Fibroblast of skin of left biceps (primary cell): ENCODE measurements at places on chromosomes 1 and 21.

DNA sequence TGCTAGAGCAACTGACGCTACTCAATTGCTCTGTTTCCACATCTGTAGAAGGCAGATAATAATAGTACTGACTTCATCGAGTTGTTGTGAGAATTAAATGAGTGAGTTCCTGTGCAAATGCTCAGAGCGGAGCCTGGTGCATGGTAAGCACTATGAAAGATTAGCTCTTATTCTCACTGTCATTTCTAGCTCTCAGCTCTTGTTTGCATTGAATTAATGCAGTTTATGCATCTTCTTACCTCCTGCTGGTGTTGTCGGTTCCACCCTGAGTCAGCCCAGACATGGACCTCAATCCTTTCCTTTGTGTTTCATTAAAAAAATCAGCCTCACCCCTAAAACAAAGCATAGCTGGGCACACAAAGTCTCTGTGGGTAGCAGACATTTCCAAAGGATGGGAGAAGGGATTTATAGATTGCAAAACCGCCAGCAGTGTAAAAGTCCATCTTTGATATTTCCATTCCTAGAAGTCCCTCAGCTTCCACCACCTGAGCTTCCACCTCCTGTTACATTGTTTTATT is 254.4 kb upstream of the CSF3R start:
- DNase-seq, result no peak

DNA sequence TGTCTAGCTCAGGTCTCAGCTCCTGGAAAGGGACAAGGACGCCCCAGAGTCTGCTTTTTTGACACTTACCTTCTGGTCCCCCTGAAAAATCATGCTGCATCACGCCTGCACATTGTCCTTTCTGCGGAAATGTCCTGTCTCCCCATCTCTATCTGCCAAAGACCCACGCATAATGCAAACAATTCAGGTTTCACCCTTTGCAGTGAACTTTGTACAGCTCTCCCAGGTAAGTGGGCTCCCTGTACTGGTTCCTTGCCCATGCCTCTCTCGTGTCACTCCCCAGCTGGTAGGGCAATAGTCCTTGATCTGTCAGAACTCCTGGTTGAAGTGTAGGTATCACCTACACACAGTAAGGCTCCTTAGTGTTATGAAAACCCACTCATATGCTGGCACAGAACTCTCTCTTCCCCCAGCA is 102.9 kb upstream of the IRF2BP2 start:
- no peak for DNase-seq

- no peak for DNase-seq
These were observed 144.1 kb upstream of the TNR start for GRCh38 chr1:175887521-175887920.

- DNase-seq, result no peak
These were observed 11.2 kb downstream of the CLEC20A start for GRCh38 chr1:178485541-178485981.

GRCh38 chr1:24764848-24765247 is 19.6 kb downstream of the CLIC4 start:
- DNase-seq, result no peak

DNA sequence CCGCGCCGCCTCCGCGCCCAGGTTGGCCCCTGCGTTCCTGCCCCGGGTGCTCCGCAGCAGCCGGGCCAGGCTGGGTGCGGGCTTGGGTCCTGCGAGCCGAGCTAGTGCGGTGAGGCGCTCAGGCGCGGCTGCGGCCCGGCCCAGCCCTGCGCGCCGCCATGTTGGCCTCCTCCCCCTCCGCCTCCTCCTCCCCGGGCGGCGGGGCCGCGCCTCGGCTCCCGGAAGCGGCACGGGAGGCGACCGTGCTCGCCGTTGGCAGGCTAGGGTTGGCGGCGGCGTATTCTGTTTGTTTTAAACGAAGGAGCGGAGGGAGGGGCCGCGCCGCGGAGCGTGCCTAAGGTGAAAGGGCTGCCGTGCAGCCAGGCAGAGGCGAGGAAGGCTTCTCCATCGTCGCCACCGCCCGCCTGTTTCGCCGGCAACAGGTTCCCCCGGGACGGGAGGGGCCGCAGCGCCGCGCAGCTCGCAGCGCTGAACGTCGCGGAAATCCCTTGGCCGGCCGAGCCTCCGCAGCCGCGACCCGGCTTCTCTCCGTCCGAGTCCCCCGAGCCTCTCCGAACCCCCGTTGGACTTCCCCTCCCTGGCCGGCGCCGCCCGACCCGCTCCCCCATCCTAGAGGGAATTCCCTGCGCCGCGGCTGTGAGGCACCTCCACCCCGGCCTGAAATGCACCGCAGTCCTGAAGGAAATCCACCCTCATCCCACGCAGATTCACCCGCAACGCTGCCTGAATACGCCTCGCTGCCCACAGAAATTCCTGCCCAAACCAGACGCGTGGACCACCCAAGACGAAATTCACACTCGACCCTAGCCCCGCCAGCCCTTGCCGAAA is at the start of gene USP24:
Gene USP24, minus strand, starts transcription at position 171 of the 828 bp plus-strand sequence. CDS start 251 bp downstream, outside the sequence.
- DNase-seq, result no peak

DNA sequence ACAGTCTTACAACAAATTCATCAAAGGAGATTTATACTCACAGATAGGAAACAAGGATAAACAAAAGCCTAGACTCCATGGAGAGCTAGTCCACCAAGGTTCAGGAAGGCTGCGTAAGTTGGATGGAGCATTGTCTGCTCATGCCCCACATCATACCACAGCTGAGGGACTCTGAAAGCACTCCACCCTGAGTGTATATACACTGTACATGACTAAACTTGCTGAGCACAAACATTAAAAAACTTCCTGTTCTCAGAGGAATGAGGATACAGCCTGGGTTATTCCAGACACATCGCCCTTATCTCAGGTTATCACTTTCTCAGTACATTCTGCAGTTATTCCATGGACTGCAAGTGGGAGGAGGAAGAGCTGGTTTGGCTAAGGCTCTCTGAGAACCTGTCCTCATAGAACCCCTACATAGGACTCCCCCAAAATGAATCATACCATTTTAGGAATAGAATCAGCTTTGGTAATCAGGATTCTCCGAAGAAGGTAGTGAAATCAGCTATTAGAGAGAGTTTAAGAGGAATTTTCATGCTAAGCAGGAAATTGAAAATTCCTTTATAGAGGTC is 58.0 kb upstream of the PRMT6 start:
- DNase-seq, result no peak

DNA sequence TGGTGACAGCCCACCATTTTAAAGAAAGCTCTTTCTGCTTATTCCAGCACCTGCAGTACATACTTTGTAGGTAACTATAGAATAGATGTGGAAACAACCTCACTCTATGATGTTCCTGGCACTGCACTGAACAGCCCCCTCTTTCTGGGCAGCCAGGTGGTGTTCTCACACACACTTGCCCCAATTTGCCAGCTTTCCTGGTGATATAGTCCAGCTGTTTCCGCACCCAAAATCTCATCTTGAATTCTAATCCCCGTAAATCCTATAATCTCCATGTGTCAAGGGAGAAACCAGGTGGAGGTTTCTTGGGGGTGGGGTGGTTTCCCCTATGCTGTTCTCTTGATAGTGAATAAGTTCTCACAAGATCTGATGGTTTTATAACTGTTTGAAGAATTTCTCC is 102.2 kb downstream of the FCRL5 start:
- DNase-seq, result no peak

GRCh38 chr1:107138166-107138565 is 2.7 kb upstream of the NTNG1 start:
- DNase-seq, result no peak

DNA sequence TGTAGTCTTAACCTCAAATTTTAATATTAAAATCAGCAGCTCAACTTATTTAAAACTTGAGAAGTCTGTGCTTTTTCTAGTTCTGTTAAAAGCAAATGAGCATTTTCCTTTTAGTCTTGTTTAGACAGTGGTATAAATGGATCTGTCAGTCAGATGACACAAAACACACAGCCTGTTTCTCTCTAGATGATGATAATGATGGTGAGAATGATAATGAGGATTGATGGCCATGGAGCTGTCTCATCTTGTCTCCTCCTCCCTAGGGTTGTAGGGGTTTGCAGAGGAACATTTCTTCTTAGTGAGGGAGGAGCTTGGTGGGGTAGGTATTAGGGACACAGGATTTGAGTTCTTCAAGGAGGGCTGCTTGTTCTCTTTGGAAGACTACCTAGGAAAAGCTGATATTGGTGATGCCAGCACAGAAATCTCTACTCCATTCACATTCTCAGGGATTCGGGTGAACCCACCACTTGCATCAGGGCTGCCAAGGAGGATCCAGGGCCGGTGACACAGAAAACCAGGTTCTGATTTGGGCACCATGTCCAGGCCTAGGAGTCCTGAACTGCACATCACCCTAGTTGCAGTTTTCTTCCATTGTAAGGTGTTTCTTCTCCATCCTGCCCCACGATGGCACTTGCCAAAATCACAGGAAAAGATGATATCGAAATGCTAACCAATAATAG is 147.6 kb downstream of the RHOU start:
- no peak for DNase-seq

DNA sequence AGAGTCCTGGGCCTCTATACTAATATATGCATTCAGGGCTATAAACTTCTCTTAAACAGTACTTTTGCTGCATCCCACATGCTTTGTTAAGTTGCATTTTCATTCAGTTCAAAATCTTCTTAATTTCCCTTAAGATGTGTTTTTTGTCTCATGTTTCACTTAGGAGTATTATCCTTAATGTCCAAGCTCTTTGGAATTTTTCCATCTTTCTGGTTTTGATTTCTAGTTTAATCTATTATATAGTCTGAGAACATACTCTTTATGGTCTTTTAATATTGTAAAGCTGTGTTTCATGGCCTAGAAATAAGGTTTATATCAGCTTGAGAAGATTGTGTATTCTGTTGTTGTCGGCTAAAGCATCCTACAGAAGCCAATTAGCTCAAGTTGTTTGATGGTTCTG is 1041.8 kb downstream of the PLA2G4A start:
- no peak for DNase-seq

DNA sequence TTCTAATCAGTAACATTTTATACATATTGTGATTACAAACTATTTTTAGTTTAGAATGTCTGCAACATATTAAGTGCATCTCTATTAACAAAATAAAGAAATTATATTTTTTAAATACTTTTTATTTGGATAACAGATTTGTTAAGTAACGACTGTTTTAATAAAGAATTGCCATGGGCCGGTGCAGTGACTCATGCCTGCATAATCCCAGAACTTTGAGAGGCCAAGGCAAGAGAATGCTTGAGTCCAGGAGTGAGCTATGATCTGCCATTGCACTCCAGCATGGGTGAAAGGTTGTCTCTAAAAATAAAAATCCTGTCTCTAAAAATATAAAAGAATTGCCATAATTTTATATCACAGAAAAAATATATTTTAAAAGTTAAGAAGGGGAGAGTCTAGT is 4.1 kb downstream of the LRRIQ3 start:
- no peak for DNase-seq

- no peak for DNase-seq
These were observed 69.5 kb downstream of the WDR4 start for GRCh38 chr21:42809577-42810475.

- DNase-seq, result no peak
These were observed 33.7 kb downstream of the ATF6 start for GRCh38 chr1:161799792-161800191.

- DNase-seq, result no peak
These were observed 490.1 kb upstream of the LRRC7 start for GRCh38 chr1:69077633-69078032.

DNA sequence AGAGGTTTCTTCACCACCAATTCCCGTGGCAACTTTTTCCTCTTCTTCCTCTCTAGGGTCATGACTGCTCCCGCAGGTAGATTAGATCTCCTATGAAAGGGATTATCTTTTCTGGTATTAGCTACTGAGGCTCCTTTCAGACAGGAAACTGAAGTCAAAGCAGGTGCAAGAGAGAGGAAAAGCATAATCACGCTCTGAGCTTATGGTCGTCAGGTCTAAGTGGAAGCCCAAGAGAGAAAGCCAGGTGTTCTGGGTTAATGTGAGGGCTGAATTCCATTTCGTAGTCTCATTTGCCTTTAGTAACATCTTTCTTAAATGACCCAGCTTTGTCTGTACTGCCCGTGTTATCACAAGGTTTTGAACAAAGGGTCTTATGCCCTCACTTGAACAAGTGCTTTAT is 8.3 kb upstream of the MAP3K21 start:
- no peak for DNase-seq

DNA sequence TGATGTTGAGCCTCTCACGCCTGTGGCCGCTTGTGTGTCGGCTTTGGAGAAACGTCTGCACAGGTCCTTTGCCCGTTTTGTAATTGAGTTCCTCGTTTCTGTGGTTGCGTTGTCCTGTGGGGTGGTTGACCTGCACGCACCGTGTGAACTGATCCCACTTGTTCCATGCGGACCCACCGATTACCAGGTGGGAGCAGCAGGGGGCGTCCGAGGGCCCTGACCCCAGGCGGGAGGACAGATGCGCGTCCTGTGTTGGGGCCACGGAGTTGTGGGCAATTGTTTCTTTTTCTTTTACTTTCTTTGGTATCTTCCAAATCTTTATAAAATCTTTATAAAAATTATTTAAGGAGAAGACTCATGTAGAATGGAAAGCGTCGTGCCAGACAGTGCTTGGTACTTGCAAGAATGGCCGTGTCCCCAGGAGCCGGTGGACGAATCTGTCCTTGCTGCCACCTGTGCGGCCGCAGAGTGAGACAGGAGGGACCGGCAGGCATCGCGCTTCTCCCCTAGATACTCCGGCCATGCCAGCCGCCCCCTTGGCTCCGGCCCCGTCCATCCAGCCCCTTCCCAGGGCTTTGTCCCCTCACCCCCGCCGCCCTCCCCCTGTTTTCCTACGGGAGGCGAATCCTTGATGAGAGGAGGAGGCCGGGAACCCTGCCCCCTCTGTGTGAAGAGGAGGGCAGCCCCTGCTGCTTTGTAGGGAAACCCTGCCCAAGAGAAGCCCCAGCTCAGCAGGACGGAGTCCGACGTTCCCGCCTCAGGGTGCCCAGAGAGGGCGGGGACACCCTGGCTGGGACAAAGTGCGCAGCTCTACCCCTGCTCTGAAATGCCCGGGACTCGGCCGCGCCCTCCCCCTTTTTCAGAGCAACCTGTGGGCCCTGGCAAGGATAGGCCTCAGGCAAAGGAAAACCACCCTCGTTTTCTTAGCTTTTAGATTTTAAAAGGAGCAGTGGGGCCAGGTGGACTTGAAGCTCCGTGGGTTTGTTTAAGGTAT is 41.7 kb downstream of the PRKCZ start:
- DNase-seq, result no peak

GRCh38 chr1:231695439-231696255 is 69.1 kb downstream of the DISC1 start:
- DNase-seq, result peak; percentile 60

- no peak for DNase-seq
These were observed 216.6 kb upstream of the EDN2 start for GRCh38 chr1:41700986-41701535.

- DNase-seq, result no peak
These were observed 79.5 kb upstream of the PALMD start for GRCh38 chr1:99566290-99567021.

GRCh38 chr1:59577774-59578173 is 237.0 kb upstream of the HOOK1 start:
- DNase-seq, result no peak

GRCh38 chr1:232260861-232261260 is 369.1 kb downstream of the SIPA1L2 start:
- DNase-seq, result no peak

GRCh38 chr1:21575351-21575942 is 66.2 kb downstream of the ALPL start:
- no peak for DNase-seq
